ENCODE measurements at places on chromosomes 7 and 10.

- no peak for DNase-seq
These were observed 66.8 kb downstream of the MAD1L1 start for GRCh38 chr7:2165610-2166594.

DNA sequence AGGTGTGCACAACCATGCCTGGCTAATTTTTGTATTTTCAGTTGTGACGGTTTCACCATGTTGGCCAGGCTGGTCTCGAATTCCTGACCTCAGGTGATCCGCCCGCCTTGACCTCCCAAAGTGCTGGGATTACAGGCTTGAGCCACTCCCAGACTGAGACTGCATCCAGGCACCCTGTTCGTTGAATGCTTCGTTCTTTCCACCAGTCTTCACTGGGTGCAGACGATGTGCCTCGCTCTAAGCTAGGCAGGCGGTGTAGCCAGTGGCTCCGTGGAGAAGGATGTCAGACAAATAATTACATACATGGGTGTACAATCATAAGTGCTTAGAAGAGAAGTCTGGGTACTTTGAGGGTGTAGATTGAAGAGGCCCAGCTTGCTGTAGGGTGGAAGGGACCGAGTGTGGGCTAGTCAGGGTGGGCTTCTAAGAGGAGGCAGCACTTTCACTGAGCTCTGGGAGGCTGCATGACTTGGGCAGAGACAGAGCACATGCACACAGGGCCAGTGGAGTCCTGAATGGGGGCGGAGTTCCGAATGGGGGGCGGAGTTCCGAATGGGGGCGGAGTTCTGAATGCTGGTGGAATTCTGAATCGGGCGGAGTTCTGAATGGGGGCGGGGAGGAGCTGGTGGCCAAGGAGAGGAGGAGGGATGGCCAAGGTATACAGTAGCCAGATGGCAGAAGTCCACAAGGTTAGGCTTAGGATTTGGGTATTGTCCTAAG is 74.3 kb downstream of the COL26A1 start:
- no peak for DNase-seq

GRCh38 chr7:134018306-134018705 is 108.8 kb upstream of the LRGUK start:
- DNase-seq, result no peak

DNA sequence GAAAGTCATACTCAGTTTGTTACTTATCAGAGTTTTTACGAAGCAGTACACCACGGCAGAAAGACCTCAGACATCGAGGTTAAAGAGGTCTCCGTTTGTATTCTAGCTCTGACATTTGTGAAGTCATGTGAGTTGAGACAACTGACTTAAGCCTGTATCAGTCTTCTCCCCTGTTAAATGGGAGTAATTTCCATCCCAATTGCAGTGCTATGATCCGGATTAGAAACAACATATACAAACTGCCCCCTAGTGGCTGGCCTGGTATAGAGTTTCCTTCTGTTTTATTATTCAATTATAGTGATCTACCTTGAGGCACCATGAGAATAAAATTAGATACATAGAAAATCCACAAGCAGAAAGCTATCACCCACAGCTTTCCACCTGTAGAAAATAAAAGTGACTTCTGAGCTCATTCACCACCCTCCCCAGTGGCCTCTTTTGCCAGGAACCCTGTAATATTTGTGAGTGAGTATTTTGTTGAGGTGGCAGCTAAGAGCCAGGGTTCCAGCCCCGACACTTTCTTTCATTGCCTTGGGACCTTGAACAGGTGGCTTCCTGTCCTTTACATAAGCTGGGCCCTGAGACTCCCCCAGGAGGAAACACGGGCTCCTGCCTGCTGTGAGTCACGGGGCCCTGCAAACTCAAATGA is 607.2 kb upstream of the MGMT start:
- no peak for DNase-seq

- DNase-seq, result peak; percentile 23
These were observed 47.3 kb downstream of the LRRN3 start for GRCh38 chr7:111138193-111138569.

- DNase-seq, result no peak
These were observed 44.8 kb upstream of the ADO start for GRCh38 chr10:62759599-62760175.

DNA sequence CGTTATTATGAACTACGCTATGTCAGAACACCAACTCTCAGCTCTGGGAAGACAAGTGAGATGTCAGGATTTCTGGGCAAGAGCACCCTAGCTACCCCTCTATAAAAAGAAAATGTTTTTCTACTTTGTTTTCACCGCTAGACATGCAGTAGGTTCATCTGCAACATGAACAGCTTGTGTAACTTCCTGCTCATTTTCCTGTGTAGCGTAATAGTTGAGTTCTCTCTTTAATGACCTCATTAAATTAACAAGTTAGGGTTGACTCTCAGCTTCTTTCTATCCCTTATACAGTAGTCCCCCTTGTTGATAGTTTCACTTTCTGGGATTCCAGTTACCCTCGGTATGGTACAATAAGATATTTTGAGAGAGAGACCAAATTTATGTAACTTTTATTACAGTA is 329.4 kb upstream of the ZNF32 start:
- no peak for DNase-seq

DNA sequence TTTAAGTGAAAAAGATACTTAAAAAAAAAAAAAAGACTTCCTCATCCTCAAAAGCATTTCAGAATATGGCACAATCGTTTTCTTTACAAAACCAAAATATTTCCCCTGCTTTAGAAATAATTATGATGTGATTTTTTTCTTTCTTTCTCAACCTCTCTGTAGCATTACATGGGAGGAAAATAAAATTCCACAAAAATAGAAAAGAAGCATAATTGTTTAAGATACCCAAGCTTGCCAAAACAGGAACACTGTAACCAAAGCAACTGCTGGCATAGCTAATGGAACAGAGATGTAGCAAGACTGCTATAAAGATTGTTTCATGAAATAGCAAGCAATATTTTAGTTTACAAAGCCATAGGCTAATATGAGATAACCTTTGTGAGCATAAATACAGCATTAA is 75.6 kb upstream of the GPR22 start:
- DNase-seq, result no peak

GRCh38 chr7:44461387-44461786 is 29.1 kb downstream of the NUDCD3 start:
- peak; percentile 14 for DNase-seq

GRCh38 chr7:91165846-91166230 is 98.4 kb upstream of the FZD1 start:
- no peak for DNase-seq

DNA sequence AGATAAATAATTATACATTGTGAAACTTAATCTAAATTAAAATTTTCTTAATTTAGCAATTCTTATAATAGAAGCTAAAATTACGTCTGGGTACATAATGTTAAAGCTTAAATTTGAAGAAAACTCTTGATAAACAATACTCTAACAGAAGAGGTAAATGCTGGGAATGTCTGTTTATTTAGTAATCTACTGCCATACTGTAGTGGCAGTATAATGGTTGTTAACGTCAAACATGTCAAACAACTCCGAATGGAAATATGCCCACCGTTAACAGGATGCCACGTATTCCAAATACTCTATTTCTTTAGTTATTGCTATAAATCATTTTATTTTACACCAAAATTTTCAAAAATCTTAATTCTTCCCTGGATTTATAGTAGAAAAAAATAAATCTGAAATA is 40.0 kb upstream of the PTPN12 start:
- DNase-seq, result no peak

DNA sequence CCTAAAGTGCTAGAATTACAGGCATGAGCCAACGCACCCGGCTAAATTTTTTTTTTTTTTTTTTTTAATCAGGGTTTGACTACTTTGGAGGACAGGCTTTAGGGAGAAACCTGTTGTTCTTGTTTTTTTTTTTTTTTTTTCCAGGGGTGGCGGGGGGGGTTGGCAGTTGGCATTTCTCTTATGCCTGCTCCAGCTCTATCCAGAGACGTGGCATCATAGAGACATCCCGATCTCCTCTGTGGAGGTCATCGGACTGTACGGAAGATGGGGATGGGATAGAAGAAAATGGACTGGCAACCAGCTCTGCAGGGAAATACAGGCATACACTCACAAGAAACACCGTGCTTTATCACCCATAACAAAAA is 130.8 kb downstream of the PRPF18 start:
- no peak for DNase-seq

- no peak for DNase-seq
These were observed 896.9 kb upstream of the PHF14 start for GRCh38 chr7:10076660-10077300.

DNA sequence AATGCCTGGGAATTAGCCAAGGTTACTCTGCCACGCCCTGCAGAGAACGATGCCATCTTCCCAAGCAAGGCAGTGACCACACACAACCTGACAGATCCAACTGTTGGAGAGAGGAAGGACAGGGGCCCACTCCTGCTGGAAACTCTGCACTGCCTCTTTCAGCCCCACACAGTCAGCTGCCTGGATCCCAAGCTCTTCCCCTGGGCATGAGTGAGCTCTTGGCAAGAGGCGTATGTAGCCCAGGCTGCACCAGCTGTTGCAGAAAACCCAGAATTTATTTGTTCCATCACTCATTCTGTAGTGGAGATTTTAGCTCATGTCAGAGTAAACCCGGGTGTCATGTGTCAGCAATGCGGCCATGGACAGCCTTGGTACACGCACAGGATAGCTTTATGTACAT is 135.1 kb upstream of the TRIM24 start:
- DNase-seq, result no peak

- no peak for DNase-seq
These were observed 90.0 kb downstream of the PROSER2 start for GRCh38 chr10:11913079-11913641.

DNA sequence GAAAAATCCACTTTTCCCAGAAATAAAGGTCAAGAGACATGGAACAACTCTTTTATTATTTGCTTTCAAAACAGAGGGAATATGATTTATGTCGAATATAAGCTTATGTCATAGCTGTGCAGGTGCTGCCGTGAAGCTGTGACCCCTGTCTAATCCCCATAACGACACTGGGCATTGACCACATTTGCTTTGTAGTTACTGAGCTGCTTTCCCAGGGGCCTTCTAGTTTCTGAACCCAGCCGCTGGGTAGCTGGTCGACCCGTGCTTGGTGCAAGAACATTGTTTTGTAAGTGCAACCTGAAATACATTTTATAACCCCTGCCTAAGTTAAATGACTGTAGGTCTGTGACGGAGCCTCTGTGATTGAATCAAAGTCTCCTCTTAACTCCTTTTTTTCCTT is 144.9 kb upstream of the HDAC9 start:
- no peak for DNase-seq

- no peak for DNase-seq
These were observed 1.7 kb downstream of the CACNA2D1 start for GRCh38 chr7:82441669-82442478.

DNA sequence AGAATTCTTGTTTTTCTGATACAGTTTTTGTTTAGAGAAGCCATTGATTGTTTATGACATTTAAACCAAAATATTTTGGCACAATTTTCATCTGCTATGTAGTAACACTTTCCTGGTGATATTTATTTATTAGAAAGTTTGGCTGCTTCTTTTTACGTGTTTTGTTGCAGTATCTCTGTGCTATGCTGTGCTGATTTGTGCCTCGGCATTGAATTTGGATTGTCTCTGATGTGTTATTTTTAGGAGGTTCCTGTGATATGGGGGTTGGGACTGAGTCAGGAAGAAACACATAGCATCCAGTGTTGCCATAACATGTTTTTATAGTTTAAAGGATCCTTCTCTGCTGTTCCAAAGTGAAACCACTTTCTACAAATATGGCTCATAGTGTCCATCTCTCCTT is 1197.7 kb upstream of the LRRN3 start:
- DNase-seq, result no peak

DNA sequence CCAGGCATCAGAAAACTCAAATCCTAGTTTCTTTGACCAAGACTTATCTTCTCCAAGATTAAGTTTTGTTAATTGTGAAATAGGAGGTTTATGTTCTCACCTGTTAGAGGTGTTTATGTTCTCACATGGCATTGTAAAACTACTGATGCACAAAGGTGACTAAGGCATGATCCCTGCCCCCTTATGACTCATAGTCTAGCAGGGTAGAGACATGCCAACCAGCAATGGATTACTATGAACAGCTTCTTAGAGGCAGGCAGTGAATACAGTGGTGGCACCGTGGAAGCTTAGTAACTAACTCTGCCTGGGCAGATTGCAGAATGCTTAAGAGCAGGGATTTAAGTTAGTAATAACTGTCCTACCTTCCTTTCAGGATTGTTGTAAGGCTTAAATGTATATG is 400.9 kb downstream of the SORCS3 start:
- DNase-seq, result no peak

GRCh38 chr10:31314256-31315150 is 4.5 kb upstream of the ZEB1 start:
- no peak for DNase-seq

DNA sequence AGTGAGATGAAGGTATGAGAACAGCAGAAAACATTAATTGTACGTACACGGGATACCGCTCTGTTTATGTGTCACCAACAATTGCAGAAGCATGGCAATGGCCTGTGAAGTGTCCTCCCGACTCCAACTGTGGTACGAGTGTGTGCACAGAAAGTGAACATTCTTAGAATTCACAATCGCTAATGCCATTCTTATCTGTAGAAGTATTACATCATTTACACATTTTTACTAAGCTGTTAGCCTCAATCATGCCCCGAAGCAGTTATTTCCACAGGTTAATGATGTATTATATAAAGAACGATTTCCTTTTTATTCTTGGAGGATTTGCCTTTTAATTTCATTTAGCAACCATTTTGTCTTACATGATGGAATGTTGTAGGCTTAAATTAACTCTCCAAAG is 103.4 kb downstream of the EVX1 start:
- no peak for DNase-seq

- no peak for DNase-seq
These were observed 1.4 kb downstream of the CCNJ start for GRCh38 chr10:96044736-96045135.

GRCh38 chr7:127290116-127290655 is 37.4 kb upstream of the GRM8 start:
- no peak for DNase-seq

- DNase-seq, result no peak
These were observed 17.1 kb downstream of the IKZF1 start for GRCh38 chr7:50321487-50322067.

GRCh38 chr10:12586741-12587140 is 237.4 kb downstream of the CAMK1D start:
- no peak for DNase-seq

DNA sequence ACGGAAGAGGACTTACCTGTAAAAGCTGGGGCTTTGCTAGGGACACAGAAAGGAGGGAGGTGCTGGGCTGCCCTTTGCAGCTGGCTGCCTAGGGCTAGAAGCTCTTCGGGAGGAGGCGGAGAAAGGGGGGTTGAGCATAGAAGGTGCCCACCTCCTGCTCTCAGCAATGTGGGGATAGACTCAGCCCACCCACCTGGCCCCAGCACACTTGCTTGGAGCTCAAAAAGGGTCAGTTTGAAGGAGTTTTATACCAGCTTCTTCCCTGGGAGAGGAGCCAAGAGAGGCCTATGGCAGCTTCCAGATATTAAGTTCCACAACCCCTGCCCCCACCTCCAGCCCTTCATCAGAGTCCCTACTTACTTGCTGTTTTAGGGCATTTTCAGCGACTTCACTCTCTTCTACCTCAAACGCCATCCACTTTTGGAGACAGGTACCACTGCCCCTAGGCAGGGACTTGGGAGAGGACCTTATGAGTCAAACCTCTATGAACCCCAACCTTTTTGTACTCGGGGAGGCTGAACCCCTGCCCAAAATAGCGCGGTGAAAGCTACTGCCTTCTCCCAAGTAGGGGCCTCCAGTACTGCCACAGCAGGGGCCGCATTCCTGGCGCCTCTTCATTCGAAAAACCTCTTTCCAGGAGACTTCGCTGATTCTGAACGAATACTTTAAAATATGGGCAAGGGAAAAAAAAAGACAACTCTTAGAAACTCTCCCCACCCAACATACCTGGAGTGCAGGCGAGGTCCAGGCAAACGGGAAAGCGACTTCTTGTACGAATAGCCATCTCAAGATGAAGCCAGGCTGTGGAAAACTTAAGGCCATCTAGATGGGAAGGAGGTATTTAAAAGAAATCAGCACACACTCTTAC is 1.2 kb upstream of the EVX1 start:
- DNase-seq, result no peak

Data from stimulated activated CD4-positive, alpha-beta T cell treated with anti-CD3 and anti-CD28 coated beads, TNF-alpha, amount 100 ng/mL, for 24 hours (primary cell).